ENCODE measurements at places on chromosomes 6 and 20.

- DNase-seq: no peak
Measured at GRCh38 chr20:59151820-59152219, 11.8 kb upstream of the ZNF831 start.

- no peak for DNase-seq
Measured at GRCh38 chr20:1803061-1803931, 91.9 kb upstream of the SIRPA start.

DNA sequence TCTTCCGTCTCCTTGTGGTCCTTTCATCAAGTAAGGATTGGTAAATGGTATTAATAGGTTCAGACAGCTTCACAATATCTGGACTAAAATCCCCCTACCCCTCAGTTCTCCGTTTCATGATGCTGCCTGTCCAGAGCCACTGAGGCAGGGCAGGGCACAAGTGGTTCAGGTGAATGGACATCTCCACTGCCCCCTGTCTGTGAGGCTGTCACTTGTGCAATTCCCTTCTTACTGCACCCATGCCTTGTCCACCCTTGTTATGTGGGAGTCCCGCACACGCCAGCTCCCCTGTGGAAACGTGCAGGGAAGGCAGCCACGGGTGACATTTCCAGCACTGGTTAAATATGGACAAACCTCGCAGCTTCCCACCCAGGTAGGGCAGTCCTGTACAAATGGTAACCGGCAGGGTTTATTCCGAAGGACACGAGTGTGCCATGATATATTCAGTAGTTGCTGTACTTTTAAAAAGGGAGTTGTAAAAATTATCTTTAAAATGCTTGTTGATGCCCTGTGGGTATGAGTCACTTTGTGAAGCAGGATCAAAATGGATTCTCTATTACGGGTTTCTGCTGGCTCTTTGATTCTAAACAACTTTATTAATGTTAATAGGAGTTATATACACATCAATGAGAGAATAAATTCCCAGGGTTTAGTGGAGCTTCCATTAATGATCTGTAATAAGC, 73.5 kb downstream of the FYN start:
- DNase-seq: no peak

- DNase-seq: no peak
Measured at GRCh38 chr20:41023549-41023948, 5.1 kb upstream of the TOP1 start.

GRCh38 chr6:31122791-31123706, 2.8 kb upstream of the CDSN start:
- no peak for DNase-seq

DNA sequence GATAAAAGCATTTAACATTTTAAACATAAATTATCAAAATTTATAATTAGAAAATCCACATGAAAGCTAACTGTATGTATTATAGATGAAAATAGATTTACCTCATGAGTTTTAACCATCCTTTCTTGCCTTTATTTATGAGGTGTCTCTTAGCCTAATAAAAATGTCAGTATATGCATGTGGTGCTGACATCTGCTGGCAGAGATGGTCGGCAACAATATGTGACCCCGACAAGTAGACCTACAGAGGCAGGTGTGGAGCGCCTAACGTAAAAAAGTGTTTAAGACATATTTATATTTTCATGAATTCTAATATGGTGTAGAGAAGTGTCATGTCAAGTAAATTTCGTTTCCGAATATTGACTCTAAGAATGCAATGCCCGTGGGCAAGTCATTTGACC, 149.0 kb upstream of the FUT9 start:
- DNase-seq: no peak

Data from activated CD4-positive, alpha-beta T cell treated with anti-CD3 and anti-CD28 coated beads for 4 hours (primary cell).